ENCODE measurements at places on chromosomes 6 and 20.

- DNase-seq: no peak
Measured at GRCh38 chr6:90795078-90795477, 208.2 kb upstream of the MAP3K7 start.

GRCh38 chr6:47111685-47112084 is 69.6 kb upstream of the ADGRF1 start:
- no peak for DNase-seq

DNA sequence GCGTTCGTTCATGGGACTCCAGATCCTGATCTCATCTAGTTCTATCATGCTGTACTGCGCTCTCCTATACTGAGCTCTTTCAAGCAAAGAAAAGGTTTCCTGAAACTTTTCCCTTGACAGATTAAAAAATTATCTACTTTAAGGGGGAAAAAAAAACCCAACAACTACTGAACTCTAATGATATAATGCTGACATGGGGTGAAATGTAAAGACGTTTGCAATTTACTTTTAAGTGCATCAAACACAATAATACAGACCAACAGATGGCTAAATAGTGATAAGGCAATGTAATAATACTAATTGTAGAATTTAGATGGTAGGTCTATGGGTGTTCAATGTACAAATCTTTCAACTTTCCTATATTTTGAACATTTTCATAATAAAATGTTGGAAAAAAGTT is 16.4 kb downstream of the TOMM34 start:
- DNase-seq: no peak

GRCh38 chr6:2807342-2808090 is 34.1 kb downstream of the SERPINB1 start:
- DNase-seq: peak; percentile 25

DNA sequence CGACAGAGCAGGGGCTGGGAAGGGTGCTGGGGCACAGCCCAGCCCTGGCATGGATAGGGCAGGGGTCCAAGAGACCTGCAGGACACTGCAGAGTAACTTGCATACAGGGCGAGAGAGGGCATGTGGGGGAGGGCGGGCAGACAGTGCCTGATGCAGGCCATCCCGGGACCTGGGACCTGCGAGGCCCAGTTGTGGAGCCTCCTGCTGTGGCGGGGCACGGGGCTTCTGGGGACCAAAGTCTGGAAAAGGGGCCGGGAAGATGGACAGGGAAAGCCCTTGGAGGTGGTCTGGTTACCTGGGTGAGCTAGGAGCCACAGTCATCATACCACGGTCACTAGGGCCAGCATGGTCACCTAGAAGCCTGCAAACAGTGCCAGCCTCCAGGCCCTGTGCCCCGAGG is 412 bp upstream of the TUBB1 start:
- no peak for DNase-seq

- DNase-seq: no peak
Measured at GRCh38 chr20:19737025-19737424, 21.0 kb upstream of the RIN2 start.

- no peak for DNase-seq
Measured at GRCh38 chr6:110608151-110608550, 131.7 kb upstream of the SLC22A16 start.

DNA sequence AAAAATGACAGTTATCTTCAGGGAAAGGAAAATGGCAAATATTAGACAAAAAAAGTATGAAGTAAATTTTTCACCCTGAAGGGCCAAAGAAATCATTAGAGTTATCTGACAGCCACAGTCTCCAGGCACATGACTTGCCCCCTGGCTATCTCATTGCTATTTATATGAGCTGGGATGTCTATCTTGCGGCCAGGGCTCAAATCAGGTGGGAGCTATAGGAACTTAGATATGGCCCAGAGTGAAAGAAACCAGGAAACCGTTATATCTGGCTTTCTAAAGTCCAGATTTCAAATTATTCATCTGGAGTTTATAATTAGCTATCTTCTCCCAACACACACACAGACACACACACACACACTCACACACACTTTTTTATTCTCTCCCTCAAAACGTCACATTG is 135.3 kb upstream of the EEF1E1 start:
- DNase-seq: no peak

GRCh38 chr6:10526156-10526555 is 5.0 kb downstream of the GCNT2 start:
- DNase-seq: no peak

DNA sequence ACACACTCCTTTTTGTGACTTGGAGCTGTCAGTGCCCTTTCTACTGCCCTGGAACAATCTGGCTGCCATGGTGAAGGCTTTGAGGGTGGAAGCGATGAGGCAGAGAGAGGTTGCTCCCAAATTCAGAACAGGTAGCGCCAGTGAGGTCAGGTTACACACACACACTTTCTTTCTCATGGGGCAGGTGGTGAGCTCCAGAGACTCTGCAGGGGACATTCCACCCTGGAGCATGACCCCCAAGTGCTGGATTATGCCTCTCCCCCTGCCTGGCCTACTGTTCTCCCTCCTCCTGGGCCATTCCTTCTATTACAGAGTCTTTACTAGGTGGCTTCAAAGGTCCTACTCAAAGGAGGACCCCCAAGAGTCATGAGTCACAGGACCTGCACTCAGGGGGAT is 98.0 kb downstream of the EYA2 start:
- no peak for DNase-seq

DNA sequence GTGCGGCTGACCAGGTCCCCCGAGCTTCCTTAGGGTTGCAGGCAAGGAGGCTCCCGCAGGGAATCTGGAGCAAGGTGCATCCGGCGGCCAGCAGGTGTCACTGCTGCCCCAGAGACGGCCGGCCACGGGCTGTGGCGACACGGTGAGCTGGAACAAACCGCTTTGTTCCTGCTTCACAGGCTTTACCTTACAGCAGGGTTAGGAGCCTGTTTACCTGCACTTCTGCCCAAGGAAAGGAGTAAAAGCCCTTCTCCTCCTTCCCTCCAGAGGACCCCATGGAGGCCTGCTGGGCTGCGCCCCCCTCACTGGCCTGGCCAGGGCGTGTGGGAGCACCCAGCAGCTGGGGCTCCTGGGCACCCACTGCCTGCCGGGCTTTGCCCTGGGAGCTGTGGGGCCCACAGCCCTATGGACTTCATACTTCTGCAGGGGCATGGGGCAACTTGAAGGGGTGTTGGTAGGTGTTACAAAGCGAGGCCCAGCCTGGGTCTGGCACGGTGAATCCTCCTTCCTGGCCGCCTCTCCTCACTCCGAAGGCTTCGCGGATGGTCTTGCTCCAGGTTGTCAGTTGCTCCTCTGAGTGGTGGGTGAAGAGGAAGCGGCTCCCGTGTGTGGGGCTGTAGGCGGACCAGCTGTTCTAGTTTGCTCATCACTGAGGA is 88.4 kb downstream of the CDC5L start:
- peak; percentile 91 for DNase-seq

DNA sequence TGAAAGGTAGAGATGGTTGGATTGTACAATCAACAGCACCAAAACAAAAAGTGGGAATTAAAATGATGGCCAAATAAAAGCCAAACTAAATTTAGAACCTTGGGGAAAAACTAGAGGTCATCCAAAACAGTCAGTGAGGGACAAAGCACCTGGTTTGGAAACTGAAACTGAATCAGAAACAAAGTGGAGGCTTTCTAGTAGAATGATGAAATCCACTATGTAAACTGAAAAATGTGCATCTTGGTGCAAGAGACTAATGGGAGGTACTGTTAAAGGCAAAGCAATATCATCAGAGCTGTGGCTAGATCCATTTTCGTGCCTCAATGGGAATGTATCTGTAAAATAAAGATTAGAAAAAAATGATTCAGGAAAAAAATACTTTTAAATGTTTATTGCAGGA is 380.0 kb upstream of the GJE1 start:
- no peak for DNase-seq

- no peak for DNase-seq
Measured at GRCh38 chr20:24460712-24461111, 8.7 kb upstream of the SYNDIG1 start.

DNA sequence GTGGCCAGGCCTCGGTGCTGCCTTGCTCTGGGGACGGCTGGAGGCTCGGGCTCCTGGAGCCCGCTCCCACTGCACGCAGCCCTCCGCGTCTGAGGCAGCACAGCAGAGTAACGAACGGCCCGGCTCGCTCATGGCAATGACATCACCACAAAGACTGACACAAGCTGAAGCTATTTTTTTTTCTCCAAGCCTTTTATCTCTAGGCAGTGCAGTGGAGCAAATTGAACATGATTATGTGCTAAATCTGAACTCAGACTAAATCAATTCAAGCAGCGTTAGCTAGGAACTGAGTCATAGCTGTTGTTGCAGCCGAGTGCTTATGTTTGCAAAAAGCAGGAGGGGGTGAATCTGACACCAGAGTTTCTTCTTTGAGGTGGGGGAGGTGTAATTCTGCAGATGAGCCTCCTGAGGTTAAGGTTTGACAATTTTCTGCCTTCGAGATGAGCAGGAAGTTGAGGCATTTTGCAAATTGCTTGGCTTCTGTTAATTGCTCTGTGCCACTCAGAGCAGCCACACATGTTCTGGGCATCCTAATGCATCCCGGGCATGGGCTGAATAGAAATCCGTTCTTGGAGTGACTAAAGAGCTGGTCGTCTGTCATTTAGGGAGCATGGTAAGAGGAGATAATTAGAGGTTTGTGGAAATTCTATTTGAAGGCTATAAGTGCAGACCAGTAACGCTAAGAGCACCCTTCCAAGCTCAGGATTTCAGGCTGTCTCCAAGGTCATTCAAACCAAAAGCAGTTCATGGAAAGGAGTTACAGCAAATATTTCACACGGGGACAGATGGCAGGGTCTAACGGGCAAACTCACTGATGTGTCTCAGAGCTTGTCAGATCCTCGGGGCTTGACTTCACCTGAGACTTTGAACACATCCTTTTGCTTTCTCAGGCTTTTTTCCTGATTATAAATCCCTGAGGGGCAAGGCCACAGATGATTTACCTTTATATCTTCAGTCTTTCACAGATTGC is 155.1 kb upstream of the ENPP5 start:
- no peak for DNase-seq

- DNase-seq: no peak
Measured at GRCh38 chr6:13432526-13433184, 54.7 kb downstream of the GFOD1 start.

GRCh38 chr20:25600632-25601031 is 15.3 kb upstream of the NINL start:
- DNase-seq: no peak

DNA sequence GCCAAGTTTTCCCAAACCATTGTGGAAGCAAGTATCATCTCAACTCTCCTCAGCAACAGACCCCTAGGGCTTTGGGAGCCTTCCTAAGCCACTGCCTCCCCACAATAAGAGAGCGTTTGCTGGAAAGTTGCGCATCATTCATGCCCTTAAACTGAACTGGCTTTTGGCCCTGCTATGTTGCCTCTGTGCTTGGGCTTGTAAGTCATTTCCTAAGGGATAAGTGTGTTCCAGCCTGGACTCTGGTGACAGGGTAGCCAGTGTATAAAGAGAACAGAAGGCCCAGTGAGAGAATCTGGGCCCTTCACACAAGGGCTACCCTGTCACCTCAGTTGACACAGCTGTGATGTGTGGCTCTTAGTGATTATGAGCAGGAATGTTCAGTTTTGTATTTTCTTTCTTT is 77.8 kb downstream of the COL9A1 start:
- no peak for DNase-seq

- DNase-seq: no peak
Measured at GRCh38 chr6:25248123-25248522, 31.1 kb upstream of the CARMIL1 start.

- DNase-seq: no peak
Measured at GRCh38 chr6:102841060-102841459, 1447.6 kb downstream of the GRIK2 start.

DNA sequence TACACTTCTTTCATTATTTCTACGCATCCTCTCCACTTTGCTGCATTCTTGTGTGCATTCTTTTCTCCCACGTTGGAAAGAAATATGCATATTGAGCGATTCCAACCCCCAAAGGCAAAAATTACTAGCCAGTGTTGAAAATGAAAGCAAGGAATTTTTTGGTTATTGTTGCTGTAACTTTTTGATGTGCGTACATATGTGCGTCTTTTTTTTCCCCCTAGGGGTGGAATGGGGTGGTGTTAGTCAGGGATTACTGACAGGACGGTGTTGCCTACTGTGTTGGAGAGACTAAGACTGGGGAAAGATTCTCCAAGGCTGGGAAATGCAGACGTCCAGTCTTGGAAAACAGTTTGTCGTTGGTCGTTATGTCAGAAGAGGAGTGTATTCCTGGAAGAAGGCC is 44.2 kb upstream of the ESR1 start:
- no peak for DNase-seq

GRCh38 chr20:34260208-34260942 is 19.2 kb downstream of the ASIP start:
- DNase-seq: no peak

DNA sequence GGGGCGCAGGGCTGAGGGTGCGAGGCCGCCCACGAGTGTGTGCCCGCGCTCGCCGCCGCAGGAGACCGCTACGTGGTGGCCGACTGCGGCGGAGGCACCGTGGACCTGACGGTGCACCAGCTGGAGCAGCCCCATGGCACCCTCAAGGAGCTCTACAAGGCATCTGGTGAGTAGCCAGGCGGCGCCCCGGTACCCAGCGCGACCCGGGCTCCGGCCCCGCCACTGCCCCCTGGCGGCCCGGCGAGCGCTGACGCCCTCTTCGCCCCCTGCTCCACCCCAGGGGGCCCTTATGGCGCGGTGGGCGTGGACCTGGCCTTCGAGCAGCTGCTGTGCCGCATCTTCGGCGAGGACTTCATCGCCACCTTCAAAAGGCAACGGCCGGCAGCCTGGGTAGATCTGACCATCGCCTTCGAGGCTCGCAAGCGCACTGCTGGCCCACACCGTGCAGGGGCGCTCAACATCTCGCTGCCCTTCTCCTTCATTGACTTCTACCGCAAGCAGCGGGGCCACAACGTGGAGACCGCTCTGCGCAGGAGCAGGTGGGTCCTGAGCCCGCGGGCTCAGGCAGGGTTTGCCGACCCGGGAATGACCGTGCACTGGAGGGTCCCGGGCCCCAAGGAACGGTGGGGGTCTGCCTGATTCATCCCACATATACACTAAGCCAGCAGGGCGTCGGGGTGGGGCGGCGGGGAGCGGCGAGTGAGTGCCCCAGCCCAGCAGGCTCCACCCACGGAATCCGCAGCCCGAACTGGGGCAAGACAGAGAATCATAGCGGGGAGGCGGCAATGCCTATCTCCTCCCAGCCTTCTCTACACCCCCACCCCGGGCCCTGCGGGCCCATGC is 17.4 kb downstream of the HSPA12B start:
- DNase-seq: peak; percentile 80

DNA sequence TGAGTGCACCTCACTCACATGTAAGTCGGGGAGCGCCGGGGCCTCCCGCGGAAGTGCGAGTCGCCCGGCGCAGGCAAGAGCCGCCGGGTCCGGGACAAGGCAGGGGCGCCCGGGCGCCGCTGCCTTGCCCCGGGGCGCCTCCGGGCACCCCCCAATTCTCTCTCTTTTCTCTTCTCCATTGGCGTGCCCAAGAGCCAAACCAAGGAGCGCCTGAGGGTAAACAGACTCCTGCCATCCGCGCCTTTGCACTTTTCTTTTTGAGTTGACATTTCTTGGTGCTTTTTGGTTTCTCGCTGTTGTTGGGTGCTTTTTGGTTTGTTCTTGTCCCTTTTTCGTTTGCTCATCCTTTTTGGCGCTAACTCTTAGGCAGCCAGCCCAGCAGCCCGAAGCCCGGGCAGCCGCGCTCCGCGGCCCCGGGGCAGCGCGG is 36.8 kb downstream of the GNAS start:
- DNase-seq: no peak

GRCh38 chr6:135104199-135104598 is 49.6 kb upstream of the HBS1L start:
- DNase-seq: no peak
